ENCODE measurements at places on chromosomes 11 and 22.

DNA sequence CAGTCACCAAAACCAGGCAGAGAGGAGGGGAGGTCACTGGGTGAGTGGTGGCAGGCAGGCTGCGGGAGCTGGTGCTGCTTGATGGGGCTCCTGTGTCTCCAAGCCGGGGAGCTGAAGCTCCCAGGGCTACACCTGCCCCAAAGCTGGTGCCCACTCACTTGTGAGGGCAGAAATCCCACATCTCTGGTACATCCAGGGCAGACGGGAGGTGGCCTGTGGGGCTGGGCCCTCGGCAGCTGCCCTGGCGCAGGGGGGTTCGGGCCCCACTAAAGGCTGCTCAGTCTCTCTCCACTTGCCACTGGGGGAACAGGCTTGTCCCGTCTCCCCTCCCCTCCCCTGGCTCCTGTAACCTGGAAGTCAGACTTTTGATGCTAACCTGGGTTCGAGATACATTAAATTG lies 55.6 kb upstream of the PPARA start:
- DNase-seq = no peak

DNA sequence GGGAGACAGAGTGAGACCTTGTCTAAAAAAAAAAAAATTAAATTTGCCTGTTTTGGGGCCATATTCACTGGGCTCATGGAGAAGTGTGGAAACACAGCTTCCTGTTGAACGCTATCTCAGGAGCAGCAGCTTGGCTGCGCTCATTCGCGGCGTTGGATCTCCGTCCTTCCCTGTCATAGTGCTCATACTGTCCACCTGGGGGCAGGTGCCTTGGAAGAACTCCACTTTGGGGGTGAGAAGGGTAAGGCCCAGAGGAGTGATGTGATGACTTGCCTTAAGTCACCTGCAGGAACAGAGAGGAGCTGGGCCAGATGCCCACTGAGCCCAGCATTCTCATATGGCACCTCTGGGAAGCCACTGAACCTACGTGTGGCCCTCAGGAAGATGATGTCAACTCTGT lies 82.8 kb downstream of the CABIN1 start:
- DNase-seq = no peak

- DNase-seq = no peak
Measured at GRCh38 chr22:48920776-48921241, 906.9 kb downstream of the BRD1 start.

DNA sequence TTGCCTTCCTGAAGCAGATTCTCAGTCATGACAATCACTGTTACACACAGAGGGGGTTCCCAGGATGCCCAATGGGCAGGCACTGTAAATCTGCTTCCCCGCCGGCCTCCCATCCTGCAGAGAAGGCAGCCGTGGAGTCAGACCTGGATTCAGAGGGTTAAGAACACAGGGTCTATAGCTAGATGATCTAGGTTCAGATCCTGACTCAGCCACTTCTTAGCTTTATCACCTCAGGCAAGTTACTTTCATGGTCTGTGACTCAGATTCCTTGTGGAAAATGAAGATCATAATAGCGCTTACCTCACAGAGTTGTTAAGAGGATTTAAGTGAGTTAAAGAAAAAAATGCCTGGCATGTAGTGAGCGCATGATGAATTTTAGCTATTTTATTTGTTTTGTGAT lies 95.9 kb downstream of the TIMP3 start:
- no peak for DNase-seq

Data from naive thymus-derived CD4-positive, alpha-beta T cell (primary cell).